HT1080 (cell line): ENCODE measurements at places on chromosomes 7 and 10.

DNA sequence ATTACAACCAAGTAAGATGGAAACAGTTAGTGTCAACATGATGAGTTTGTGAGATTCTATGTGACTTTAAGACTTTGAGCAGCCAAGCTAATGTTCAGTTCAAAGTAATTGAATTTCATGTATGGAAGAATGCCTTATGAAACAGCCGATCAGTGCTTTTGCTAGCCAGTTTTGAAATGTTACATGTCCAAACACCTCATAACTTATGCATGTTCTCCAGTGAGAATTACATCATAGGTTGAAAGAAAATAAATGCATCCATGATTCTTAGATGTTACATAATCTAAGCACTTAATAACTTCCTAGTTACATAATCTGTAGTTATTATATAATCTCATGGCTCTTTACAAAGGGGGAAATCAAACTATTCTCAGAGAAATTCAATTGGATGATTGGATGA is 211.3 kb downstream of the BICC1 start:
- no peak for DNase-seq

- DNase-seq, result no peak
Measured at GRCh38 chr10:72123616-72124015, 35.3 kb upstream of the SPOCK2 start.

GRCh38 chr10:75658915-75659314 is 227.5 kb downstream of the LRMDA start:
- DNase-seq, result no peak

GRCh38 chr7:152459724-152460251 is 24.0 kb upstream of the KMT2C start:
- DNase-seq, result no peak

DNA sequence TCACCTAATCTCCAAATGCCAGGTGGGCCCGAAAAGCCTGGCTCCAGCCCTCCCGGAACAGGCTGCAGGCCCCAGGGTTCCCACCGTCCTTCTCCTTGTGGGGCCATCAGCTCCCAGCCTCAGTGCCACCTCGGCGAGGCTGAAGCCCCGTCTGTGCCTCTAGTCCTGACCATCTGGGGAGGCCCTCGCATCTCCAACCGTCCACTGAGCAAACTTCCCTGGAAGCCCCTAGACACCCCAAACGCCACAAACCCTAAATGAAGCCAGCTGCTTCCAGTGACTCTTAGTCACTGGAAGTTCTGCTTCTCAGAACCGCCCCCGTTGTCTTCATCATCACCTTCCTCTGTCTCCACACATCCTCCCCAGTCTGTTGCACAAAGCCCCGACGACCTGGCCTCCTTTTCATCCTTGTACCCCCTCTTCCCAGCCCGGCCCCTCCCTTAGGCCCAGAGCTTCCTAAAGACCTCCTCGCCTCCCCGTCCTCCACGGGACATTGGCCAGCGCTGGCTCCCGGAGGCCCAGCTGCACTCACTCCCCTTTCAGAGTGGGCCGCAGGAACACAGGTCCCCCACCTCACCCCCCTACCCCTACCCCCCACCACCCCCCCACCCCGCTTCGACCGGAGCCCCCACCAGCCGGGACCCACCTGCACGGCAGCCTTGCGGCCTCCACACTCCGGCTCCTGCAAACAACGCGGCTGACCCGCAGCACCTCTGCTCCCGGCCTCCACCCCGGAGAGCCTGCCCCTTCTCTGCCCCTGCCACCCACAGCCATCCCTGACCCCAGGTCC is 1.1 kb upstream of the DIP2C start:
- no peak for DNase-seq

DNA sequence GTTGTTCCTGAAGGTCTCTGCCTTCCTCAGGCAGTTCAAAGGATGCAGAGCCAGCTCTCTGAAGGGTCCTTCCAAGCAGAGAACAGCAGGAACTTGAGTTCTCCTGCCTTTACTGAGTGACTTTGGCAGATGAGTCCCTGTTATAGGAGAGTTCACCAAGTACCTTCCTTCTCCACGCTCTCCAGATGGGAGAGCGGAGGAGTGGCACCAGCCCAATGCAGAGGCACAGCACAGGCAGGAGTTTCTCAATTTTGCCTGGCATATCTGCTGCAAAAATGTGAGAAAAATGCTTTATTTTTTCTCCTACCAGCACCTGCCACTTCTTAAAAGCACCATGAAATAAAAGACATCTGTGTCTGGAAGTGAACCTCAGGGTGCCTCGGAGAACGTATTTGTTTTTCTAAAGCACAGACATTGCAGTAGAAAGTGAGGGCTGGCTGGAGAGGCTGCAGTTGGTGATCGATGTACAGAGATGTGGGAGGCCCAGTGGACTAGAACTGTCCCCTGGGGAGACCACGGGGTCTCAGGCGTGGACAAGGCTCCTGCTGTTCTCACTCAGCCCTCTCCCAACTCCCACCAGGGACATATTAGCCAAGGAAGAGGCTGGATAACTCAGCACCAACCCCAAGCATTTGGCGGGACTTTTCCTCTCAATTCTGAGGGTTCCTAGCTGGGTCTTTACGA is 174.5 kb downstream of the WDR37 start:
- DNase-seq, result no peak

DNA sequence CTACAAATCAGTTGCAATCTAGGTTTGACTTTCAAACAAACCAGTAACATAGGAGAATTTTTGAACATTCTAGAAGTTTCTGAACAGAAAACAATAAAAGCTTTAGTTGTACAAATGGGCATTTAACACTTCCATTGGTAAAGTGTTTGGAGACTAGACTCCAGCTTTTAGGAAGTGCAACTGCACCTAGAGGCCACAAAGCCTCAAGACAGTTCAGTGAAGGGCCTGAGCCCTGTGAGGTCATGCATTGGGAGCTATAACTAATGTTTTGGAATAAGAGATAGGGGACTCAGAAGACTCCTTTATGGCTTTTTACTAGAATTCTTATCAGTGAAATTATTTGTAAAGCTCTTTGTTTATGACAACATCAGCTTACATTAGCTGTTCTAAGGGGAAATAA is 3.0 kb upstream of the EPHB6 start:
- no peak for DNase-seq

DNA sequence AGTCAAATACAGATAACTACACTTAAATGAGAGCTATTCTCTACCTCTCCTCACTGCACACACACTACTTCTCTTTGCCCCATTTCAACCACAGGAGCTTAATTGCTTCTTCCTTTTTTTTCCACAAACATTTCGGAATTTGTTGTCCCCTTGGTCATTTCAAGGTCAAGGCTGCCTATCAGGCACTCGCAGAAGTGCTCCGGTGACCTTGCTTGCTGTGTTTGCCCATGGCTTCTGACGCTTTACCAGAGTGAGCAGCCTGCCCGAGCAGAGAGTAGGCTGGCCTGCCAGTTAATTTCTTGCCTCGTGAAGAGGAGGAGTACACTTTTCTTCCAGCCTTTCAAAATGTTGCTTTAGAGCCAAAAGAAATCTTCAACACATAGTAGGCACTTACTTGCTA is 297.1 kb upstream of the LRGUK start:
- DNase-seq, result no peak

GRCh38 chr10:89347701-89348457 is 20.1 kb downstream of the IFIT3 start:
- DNase-seq, result no peak

DNA sequence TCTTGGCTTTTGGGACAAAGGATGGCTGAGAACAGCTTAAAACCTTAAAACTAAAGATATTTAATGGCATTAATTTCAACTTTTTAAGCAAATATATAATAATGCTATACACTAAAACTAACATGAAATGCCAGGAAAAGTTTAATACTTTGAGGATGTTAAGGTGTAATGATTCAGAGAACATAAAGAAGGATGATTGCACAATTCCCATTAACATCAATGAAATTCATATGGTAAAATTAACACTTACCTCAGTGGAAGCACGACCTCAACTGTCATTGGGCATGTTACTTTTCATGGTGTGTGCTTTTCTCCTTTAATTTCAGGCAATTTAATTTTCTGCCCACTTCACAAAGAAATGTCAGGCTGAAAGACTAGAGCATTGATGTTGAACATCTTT is 171.7 kb downstream of the KCND2 start:
- no peak for DNase-seq

- peak; percentile 93 for DNase-seq
Measured at GRCh38 chr7:16345979-16346958, 75.1 kb downstream of the CRPPA start.

DNA sequence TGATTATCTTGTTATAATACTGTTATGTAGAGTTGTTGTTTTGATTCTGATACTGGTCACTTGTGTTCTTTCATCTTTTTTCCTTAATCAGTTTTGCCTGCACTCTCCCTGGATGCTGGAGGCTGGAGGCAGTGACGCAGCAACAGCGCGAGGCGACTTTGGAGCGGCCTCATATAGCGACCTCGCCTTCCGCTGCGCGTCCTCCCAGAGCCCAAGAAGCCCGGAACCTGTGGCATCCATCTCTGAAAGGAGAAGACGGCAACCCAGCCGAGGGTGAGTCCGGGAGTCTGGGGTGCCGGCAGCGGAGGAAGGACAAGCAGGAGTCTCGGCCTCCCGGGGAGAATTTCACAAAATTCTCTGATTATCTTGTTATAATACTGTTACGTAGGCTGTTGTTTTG is 161.2 kb downstream of the ZNF33B start:
- peak; percentile 7 for DNase-seq

DNA sequence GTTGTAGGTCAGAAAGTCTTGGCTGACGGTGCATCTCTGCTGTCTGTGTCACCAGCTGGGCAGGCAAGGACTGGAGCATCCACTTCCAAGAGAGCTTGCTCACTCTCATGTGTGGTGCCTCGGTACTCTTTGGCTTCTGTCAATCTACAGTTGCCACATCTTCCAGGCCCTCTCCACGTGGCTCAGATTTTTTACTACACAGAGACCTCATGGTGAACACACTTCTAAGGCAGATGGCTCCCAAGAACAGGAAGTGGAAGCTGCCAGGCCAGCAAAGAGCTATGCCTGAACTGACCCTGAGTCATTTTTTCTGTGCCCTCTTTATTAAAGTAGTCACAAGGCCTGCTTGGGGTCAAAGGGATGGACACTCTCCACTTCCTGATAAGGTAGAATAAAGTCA is 351.5 kb upstream of the AUTS2 start:
- no peak for DNase-seq

DNA sequence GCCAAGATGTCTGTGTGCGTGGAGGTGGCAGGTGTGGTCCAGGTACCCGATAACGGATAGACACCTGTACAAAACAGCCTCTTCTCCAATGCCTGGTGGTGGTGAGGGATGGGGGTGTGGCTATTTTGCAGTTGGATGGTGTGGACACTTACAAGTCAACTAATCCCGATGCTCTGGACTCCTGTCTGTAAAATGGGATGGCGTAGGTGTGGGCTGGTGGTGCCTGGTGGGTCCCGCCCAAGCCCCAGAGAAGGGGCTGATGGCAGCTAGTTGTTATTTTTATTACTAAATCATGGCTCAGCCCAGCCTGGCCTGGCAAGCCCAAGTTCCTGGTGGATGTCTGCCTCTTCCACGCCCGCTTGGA is 22.3 kb downstream of the GTF2IRD1 start:
- no peak for DNase-seq

GRCh38 chr10:132901351-132901750 is 41.0 kb downstream of the CFAP46 start:
- DNase-seq, result no peak

DNA sequence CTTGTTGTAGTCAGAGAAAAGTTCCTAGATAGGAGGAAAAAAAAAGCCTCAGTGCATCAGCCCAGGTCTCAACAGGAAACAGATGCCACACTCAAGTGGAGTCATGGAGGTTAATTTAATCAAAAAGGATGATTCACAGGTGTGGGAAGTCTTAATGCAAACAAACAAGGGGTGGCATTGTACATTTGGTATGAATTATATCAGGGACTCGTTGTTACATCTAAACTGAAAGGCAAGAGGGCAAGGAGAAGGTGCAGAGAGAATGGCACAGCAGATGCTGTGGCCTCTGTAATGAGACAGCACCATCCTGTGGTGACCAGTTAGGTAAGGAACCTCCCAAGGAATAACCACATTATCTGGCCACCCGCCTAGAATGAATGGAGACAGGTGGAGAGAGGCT is 133.7 kb downstream of the PTPRZ1 start:
- DNase-seq, result peak; percentile 84

GRCh38 chr10:69503001-69503895 is 52.0 kb downstream of the TSPAN15 start:
- no peak for DNase-seq

DNA sequence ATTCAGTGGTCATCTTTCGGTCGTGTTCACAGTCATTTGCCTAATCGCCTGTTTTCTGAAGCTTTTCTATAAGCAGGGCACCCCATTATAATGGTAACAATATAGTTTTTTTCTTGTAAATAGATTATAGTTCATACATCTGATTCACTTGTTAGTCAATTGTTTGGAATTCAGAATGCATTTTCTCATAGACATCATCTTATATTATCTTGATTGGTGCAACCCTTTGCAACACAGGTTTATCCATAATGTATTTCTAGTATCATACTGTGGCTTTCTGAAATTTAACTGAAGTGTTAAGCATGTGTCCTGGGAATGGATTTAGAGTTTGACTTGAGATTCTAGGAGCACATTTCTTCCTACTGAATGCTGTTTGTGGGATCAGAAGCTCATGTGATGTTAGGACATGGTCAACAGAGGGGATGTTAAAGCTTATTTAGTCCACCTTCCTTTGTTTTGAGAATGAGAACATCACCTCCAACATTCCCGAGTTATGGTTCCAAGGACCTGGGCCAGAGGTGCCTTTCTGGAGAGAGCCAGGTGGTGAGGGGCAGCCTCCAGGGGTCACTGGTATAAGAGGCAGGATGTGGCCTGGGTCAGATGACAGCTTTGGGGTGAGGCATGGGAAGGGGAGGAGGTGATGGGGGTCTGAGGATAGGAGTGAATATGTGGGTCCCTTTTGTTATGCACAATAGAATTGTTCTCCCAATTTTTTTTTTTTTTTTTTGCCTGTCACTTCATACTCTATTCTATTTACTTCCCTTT is 415.6 kb downstream of the EXOC4 start:
- no peak for DNase-seq

DNA sequence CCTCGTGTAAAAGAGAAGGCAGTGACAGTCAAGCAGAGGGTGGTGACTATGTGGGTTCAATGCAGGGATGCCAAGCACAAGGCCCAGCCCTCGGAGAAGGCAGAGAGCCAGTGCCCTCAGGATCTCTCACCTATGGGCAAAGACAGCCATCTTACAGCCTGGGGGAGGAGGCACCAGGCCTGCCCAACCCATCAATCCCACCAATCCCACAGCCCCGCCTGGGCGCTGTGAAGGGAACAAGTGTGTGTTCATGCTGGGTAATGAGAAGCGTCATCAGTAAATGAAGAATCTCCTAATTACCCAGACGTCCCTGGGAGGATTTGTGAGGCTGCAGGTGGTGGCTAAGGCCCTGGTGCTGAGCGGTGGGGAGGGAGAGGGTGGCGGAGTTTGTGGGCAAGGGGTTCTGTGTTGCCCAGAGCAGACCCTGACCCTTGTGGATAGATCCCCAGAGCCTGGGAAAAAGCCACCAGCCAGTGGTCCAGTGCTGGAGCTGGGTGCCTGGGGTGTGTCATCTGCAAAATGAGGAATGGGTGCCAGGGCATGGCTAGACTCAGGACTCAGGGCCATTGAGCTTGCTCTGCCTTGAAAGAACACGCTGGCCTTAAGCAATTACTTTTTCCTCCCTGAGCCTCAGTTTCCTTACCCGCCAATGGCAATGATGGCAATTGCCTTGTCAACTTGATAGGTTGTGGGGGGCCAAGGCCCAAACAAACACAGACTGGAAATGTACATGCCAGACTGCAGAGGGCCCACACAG is 128.1 kb upstream of the UNC5B start:
- no peak for DNase-seq

- no peak for DNase-seq
Measured at GRCh38 chr7:33870120-33870519, 35.2 kb upstream of the BMPER start.
